ENCODE measurements at places on chromosomes 11 and 22.

- no peak for DNase-seq
These were observed 453 bp upstream of the MAFF start for GRCh38 chr22:38201371-38201710.

GRCh38 chr11:79950172-79950571, 509.3 kb upstream of the TENM4 start:
- no peak for DNase-seq

GRCh38 chr22:33350961-33351360, 292.8 kb upstream of the SYN3 start:
- DNase-seq = no peak

GRCh38 chr11:122647736-122648275, 7.7 kb upstream of the UBASH3B start:
- DNase-seq = no peak

DNA sequence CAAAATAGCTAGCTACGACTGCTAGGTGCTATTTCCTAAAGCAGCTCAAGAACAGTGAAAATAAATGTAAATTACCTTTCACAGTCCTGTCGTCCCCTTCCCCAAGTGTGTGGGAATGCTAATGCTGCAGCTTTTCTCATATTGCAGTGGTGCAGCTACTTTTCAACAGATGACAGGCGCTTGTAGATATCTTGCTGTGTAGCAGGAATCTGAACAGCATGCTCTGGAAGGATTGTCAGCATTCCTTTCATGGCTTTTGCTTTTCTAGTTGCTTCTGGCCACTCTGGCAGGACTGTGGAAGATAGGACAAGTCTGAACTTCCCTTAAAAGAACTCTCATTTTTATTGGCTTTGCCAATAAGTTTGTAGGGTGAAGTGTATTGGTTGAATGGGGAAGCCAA, 18.8 kb downstream of the FAR1 start:
- DNase-seq = no peak

Data from stimulated activated effector memory CD8-positive, alpha-beta T cell treated with anti-CD3 and anti-CD28 coated beads, Interleukin-12 subunit alpha, Interleukin-12 subunit beta, amount 100 ng/mL, for 72 hours (primary cell).